ENCODE measurements at places on chromosomes 4 and X.

- no peak for DNase-seq
Measured at GRCh38 chrX:12441381-12442128, 303.3 kb downstream of the FRMPD4 start.

DNA sequence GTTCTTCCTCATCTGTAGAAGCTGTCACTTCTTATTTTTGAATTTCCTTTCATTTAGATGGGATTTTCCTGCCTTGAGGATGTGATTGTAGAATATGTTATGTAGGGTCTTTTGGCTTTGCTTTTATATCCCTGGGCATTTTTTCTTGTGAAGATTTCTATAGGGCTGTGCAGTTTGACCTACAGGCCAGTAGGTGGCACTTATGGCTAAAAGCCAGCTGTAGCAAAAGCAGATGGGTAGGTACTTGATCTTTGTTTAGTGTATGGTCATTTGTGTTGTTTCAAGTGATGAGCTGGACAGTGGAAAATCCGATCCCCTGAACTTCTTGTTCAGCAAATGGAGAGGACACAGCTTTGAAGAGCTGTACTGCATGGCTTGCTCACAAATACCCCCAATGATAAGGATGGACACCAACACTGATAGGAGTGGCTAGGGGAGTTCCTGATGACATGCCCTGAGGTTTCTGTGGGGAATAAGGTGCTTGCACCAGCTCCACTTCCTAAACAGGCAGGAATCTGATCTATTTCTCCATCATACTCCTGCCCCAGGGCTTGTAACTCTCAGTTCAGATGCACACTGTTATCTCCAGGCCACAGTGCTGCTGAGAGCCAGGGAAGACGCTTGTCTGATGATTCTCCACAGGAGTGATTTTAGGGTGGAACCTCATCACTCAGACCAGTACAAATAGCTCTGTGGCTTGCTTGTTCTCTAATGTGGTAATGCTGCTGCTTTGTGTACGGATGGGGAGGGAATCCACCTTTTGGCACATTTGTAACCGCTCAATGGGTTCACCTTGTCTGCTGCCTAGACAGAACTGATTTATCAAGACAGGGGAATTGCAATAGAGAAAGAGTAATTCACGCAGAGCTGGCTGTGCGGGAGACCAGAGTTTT is 417.1 kb upstream of the MAGEB16 start:
- DNase-seq: no peak

- no peak for DNase-seq
Measured at GRCh38 chrX:48829016-48829735, 2.9 kb downstream of the ERAS start.

GRCh38 chr4:160928482-160928881 is 1235.3 kb downstream of the FSTL5 start:
- DNase-seq: no peak

- peak; percentile 54 for DNase-seq
Measured at GRCh38 chr4:125313497-125313896, 1.3 kb upstream of the FAT4 start.

DNA sequence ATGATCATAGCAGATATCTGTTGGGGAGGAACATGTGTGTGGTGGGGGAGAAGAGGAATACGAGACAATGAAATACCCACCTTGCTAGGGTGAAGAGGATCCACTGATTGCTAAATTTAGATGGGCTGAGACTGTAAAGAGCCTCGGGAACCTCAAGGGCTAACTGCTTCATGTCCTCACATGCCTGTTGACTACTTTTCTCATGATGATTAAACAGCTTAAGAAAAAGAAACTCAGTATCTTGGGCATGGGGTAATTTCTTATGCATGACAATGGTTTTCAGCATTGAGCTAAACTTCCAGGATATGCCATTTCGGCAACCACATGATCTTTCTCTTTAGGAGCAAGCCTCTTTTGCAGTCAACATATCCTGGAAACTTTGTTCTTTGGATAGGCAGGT is 3.9 kb upstream of the LNX1 start:
- no peak for DNase-seq

GRCh38 chr4:78662658-78663057 is 111.1 kb downstream of the ANXA3 start:
- no peak for DNase-seq

DNA sequence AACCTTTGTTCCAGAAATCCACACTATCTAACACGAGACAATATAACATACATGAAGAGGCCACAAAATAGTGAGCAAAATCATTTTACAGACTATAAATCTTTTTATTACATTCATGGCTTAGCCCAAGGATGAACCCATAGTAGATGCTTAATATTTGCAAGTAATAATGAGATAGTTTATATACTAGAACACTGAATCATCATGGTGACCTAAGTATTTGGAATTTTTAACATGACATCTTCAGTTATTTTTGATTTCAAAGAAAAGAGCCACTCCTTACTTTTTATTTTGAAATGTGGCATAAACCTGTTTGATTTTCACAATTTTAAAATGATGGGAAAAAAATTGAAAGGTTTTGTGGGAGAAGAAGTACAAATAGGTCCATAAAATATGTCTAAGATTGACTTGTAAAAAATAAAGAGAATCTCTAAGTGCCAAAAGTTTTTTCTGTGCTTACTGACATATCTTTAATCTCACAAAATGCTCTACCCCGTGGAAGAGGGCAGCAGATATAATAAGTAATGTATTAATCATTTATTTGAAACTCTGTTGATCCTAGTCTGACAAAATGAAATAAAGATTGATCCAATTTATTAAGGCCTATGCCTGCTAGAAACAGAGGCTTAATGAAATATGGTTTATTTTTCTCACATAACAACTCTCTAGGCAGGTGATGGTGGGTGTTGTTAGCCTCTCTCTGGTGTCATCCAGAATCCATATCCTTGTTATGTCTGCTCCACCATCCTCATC is 224.5 kb upstream of the CENPE start:
- DNase-seq: no peak

DNA sequence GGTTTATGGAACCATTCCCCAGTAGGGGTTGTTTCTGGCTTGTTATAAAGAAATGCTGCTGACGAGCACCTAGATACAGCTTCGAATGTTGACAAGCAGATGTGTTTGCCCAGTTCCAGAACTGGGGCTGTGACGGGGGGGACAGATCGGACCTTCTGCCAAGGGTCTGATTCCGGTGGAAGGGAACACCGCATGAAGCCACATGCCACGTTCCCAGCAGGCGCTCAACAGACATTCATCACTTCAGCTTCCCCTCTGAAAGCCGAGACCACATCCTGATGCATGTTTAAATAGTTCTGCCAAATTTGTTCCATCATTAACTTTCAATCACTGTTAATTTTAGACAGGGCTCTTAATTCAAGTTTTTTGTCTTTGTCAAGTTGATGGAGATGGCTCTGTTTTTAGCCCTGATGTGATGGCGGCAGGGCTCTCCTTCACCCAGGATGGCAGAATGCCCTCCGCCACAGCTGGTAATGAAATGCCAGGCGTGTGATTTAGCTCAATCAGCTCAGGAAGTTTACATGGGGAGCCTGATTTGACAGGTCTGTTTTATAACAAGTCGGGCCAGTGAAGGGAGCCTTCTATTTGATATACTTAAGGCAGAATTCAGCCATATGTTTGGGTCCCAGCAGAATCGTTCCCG is 57.4 kb downstream of the PSAPL1 start:
- no peak for DNase-seq

DNA sequence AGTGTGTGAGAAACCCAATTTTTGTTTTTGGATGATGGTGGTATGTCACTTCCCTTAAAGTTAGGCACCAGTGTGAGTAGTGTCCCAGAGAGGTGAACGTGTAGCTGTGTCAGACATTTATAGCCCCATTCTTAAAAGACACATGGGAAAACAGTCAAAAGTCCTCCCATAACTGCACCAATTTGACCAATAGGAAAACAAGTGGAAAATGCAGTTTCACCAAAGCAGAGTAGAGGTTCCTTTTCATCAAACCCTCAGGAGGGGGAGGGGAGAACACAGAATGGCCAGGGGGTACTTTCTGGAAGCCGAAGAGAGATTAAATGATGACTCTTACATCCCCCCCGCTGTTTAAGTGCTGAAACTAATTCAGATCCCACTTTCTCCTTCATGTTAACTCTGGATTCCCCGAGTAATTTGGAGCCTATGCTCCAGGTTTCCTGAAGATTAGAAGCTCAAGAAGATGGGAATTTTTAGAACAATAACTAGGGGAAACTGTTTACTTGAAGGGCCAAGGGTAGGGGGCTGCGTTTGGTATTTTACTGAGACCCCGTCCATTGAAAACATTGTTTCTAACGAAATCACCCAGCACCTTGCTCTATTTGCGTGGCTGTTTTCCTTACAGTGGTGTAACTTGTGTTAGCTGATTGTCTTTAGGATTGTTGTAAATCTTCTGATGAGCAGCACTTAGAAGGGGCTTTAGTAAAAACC is 2.1 kb upstream of the LEF1 start:
- no peak for DNase-seq

GRCh38 chr4:93646233-93646930 is 182.2 kb upstream of the ATOH1 start:
- DNase-seq: no peak

- DNase-seq: no peak
Measured at GRCh38 chrX:125219852-125220251, 99.8 kb upstream of the TEX13C start.

- no peak for DNase-seq
Measured at GRCh38 chr4:102439236-102439614, 61.9 kb upstream of the NFKB1 start.

DNA sequence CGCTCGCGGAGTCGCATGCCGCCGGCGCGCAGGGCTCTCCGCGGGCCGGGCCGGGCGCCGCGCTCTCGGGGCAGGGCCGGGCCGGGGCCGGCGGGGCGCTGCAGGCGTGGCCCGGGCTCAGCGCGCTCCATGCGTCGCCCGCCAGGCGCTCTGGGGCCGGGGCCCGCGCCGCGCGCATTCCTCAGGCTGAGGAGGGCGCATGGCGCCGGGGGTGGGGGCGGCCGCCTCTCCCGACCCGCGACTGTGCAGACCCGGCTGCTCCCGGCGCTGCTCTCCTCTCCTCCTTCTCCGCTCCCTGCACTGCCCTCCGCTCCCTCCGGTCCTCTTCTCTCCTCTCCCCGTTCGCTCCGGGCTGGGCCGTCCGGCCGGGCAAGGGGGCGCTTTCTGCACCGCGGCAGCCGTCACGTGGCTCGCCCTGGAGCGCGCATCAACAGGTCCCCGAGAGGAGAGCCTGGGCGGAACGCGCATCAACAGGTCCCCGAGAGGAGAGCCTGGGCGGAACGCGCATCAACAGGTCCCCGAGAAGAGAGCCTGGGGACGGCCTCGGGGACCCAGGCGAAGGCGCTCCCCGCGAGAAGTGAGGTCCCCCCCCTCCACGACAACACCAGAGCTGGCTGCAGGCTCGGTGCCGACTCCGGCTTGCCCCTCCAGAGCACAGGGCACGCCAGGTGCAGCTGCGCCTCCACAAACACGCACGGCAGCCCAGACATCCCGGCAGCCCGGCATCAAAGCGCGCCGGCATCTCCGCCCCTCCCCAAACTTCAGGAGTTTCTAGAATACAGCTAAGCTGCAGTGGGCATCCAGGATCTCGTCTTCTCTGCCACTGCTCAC is 12.9 kb downstream of the PPP2R3B start:
- peak; percentile 39 for DNase-seq

DNA sequence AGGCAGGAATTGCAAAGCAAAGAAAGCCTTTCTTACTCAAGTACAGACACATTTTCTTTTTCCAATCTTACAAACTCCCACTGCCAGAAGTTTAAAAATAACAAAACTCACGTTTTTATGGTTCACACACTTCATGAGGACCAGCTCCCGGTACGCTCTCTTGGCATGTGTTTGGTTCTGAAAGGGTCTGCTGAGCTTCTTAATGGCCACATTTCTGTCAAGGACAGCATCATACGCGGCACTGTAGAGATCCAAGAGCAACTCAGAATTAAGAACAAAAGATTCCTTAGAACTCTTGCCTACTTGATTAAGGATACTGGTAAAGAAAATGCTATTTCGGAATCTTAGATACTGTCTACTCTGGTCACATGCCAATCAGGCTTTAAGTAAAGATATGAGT is 252.7 kb downstream of the MAPK10 start:
- DNase-seq: no peak

DNA sequence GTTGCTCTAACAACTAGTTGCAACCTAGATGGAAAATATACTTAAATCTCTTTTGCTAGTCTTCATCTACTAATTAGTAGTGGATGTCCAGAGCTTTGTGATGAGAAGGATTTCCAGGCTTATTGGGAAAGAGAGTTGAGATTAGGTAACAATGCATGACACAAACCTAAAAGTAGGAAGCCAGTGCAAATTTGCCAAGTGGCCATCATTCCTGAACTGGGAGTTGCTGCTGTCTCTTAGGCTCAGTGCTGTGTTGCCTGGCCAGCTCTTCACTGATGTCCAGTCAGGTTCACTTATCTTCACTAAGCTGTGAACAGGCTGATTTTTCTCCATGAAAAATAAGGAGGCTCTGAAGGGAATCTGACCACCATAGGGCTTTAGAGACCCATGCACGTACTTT is 105.6 kb upstream of the AMOT start:
- DNase-seq: no peak

GRCh38 chr4:158410272-158410671 is 111.4 kb upstream of the RXFP1 start:
- DNase-seq: no peak

DNA sequence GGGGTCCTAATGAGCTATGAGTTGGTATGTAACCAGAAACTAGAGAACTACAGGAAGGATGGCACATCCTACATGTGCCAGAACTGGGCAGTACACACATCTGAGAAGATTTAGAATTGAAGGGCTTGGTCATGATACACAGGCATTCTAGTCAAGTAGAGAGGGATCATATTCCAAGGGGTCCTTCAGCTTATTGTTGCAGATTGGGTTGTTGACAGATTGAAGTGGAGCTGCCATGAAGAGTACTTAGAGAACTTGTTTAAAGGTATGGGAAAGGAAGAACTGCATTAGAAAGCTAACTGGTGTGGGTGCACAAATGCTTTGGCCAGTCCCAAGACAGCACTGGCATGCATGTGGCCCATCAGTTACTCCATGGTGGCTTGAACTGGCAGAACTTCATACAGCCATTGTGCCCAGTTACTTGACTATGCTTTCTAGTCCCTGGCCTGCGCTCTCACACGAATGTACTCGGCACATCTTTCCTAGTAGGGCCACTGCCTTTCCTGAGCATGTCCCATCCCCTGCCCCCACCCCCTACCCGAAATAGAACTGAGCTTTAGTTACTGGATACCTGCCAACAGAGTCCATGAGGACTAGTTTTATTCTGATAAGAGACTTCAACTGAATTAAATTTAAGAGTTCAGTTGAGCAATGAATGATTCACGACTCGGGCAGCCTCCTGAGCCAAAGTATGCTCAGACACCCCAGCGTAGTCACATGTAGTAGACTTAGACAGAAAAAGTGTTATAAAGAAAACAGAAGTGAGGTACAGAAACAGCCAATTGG is 64.0 kb downstream of the CCNG2 start:
- DNase-seq: no peak

DNA sequence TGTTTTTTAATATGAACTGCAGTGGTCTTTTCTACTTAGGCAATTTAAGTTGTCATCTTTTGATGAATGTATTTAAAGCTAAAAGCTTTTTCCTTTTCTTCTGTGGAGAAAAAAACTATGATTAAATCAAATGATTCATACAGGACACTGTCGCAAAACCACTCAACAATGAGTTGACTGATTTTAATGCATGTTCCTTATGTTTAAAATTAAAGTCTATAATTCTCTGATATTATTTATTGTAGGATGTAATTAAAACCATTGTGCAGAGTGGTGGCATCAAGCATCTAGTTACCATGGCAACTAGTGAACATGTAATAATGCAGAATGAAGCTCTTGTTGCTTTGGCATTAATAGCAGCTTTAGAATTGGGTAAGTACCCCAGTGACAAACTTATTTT is 172.5 kb downstream of the RAP1GDS1 start:
- DNase-seq: no peak

GRCh38 chr4:181755846-181756245 is 487.4 kb upstream of the TENM3 start:
- DNase-seq: no peak

GRCh38 chr4:25814301-25815136 is 48.3 kb downstream of the SEL1L3 start:
- DNase-seq: no peak
